Osteoblast (primary cell): ENCODE measurements at places on chromosomes 3 and 15. TPM values are rescaled to one million over a fixed set of nuclear protein-coding genes. Genes with fewer than 3 reads are reported as not detected.

The TMEM158 gene
- 4.7 and 9.0 TPM in 2 replicates for total RNA-seq

The HYAL1 gene
- total RNA-seq: under 0.01 and 0.59 TPM in 2 replicates

The AHSG gene
- not detected in 2 replicates for total RNA-seq

The CPN2 gene
- under 0.01 and 0.29 TPM in 2 replicates for total RNA-seq

The LAMB2 gene
- total RNA-seq: 355 and 450 TPM in 2 replicates

The CPNE4 gene
- not detected in 2 replicates for total RNA-seq

The FANCD2OS gene
- total RNA-seq: not detected in 2 replicates

The C3orf49 gene
- total RNA-seq: not detected in 2 replicates

The GADL1 gene
- total RNA-seq: not detected in 2 replicates

The ACOX2 gene
- 28.6 and 29.8 TPM in 2 replicates for total RNA-seq

The PCNP gene
- total RNA-seq: 92.6 and 93.4 TPM in 2 replicates

The PAK6 gene
- total RNA-seq: not detected in 2 replicates

The MOBP gene
- not detected in 2 replicates for total RNA-seq

The ADAMTS17 gene
- total RNA-seq: under 0.01 and 0.29 TPM in 2 replicates

The GOLGA6L9 gene
- total RNA-seq: 1.8 TPM in 2 replicates

The CHRNA7 gene
- total RNA-seq: under 0.01 TPM in 1 of 2 replicates, not detected in the other

The PLA2G4D gene
- total RNA-seq: not detected in 2 replicates

The RTP4 gene
- total RNA-seq: 2.7 and 4.0 TPM in 2 replicates

The MED12L gene
- total RNA-seq: 0.59 and 2.2 TPM in 2 replicates

The LTF gene
- total RNA-seq: 0.59 and 0.72 TPM in 2 replicates

The SLC28A2 gene
- not detected in 2 replicates for total RNA-seq

The TMIE gene
- total RNA-seq: under 0.01 TPM in 2 replicates

The ADPRH gene
- total RNA-seq: 7.2 and 8.3 TPM in 2 replicates

The FBXL22 gene
- 0.59 and 1.8 TPM in 2 replicates for total RNA-seq

The KBTBD13 gene
- not detected in 2 replicates for total RNA-seq
